RKO (cell line): ENCODE measurements at places on chromosomes 6 and 20.

GRCh38 chr6:311679-312220 lies 19.5 kb downstream of the DUSP22 start:
- no peak for DNase-seq

DNA sequence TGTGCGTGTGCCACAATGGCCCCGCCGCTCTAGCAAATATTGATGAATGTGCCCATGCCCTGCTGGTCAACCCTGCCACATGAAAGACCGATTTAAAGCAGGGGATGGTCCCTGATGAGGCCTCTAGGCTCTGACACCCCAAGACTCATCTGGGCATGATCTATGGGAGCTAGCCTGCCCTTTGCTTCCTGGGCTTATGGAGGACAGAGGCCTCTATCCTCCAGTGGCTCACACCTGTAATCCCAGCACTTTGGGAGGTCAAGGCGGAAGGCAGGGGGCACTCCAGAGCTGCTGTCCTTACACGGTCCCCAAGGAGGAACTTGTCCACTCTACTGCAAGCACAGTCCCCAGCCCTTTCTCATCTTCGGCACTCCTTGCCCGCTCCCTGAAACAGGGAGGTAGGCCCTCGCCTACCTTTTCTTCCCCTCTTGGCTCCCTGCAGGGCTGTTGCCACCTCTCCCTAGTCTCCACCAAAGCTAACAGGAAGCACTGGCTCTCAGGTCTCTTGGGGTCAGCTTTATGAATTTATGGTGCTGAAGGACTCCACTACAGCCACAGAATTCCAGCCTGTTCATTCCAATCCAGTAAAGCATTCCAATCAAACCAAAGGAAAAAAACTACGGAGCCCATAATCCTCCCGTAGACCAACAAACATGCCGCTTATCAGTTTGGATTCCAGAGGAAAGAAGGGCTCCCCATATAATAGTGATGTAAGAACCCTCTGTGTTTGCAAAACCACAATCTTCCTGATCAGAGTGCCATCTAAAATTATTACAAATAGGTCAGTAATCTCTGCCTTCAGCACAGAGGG lies 48.7 kb upstream of the FOXQ1 start:
- no peak for DNase-seq

GRCh38 chr6:157030755-157031154 lies 253.6 kb downstream of the ARID1B start:
- DNase-seq, result no peak

GRCh38 chr6:37624606-37625574 lies 72.8 kb downstream of the MDGA1 start:
- DNase-seq, result no peak

- no peak for DNase-seq
Observed at GRCh38 chr6:166029506-166029905, 138.1 kb downstream of the TBXT start.

- no peak for DNase-seq
Observed at GRCh38 chr6:52333840-52334200, 28.1 kb upstream of the PAQR8 start.

DNA sequence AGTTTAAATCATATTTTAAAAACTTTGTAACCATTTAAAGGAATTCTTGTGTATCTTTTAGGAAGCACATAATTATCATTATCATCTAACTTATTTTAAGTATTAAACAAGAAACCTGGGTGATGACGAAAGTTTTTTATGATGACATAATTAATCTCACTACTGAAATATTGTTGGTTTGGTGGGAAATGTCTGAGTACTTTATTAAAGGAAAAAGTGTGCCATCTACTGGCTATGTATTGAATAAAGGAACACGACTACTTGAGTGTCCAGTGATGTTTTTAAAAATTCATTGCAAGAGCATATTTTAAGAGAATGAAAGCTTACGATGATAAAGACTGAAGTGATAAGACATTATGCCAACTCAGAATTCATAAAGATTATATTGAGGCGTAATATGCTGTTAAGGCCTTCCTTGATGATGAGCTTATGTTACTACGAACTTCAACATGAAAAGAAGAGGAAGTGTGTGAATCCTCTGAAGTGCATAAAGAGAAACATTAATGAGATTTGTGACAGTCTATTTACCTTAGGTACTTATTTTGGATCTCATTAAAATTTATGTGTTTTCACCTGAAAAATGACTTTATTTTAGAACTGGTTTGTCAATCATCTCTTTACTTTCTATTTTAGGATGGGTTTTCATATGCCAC lies 12.0 kb upstream of the TRMT11 start:
- peak; percentile 85 for DNase-seq

DNA sequence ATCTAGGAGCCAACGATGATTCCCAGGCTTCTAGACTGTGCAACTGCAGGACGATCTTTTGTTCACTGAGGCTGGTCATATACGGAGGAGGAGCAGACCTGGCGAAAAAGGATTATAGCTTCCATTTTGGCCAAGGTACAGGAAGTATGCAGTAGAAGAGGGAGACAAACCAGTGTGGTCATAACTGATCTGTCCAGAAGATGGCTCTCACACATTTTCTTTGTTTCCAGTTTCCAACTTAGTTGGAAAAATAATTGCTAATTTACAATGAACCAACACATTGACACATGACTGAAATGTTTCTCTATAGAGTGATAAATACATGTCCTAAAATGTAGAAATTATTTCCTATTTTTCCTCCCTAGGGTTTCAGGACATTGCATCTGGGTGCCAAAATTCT lies 364.1 kb upstream of the BTBD3 start:
- DNase-seq, result peak; percentile 18

GRCh38 chr6:16135066-16135465 lies 6.2 kb downstream of the MYLIP start:
- DNase-seq, result no peak

DNA sequence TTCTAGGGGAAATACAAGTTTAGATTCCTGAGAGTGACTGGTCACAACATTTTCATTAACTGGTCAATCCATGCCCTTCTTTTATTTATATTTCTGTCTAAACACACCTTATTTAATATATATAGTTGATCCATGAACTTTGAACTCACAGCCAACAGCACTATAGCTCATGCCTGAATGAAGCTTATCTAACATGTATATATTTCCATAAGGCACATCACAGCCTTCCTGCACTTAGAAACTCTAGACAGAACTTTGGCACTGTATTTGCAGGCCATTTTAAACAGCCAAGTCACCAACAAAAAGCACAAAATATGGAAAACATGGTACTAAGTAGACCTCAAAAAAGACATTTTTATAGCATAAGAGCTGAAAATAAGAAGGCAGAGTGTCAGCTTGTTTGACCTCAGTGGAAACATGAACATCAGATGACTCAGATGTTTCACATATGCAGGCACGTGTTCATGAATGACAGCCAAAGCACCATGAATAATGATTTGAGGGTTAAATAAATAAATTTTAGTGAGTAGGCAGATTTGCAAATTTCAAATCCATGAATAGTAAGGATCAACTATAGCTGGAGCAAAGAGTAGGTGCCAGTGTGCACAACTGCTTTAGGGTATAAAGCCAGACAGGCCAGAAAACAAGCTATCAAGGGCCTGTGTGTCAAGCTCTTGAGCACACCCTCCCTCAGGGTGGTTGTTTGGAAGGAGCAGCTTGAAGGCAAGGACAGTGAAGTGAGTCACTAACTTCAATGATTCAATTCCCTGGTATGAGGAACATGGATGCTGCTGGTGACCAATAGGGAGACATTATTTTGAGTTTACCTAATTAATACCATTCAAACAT lies 88.9 kb upstream of the NT5E start:
- DNase-seq, result peak; percentile 88

GRCh38 chr20:62238569-62239277 lies 402 bp downstream of the OSBPL2 start:
- peak; percentile 40 for DNase-seq

- DNase-seq, result no peak
Observed at GRCh38 chr6:6518631-6519427, 69.7 kb upstream of the LY86 start.

DNA sequence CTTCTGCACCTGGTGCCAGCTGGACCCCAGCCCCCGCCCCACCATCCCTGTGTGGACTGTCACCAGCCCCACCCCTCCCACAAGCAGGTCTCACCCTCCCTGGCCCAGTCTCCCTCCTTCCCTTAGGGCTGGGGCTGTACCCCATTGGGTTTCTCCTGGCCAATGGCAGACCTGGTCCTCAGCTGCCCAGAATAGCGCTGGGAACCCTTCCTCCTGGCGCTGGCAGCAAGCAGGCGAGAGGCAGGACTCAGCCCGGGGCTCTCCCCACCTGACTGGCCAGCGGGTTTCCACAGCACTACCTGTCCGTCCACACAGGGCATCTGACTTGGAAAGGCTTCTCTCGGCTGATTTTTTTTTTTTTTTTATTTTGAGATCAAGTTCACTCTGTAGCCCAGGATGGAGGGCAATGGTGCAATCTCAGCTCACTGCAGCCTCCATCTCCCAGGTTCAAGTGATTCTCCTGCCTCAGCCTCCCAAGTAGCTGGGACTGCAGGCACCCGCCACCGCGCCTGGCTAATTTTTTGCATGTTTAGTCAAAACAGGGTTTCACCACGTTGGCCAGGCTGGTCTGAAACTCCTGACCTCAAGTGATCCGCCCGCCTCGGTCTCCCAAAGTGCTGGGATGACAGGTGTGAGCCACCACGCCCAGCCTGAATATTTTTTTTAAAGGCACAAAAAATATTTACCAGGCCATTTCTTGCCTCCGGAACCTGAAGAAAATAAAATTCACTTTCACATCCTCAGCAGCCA lies 21.6 kb upstream of the CHRNA4 start:
- no peak for DNase-seq

DNA sequence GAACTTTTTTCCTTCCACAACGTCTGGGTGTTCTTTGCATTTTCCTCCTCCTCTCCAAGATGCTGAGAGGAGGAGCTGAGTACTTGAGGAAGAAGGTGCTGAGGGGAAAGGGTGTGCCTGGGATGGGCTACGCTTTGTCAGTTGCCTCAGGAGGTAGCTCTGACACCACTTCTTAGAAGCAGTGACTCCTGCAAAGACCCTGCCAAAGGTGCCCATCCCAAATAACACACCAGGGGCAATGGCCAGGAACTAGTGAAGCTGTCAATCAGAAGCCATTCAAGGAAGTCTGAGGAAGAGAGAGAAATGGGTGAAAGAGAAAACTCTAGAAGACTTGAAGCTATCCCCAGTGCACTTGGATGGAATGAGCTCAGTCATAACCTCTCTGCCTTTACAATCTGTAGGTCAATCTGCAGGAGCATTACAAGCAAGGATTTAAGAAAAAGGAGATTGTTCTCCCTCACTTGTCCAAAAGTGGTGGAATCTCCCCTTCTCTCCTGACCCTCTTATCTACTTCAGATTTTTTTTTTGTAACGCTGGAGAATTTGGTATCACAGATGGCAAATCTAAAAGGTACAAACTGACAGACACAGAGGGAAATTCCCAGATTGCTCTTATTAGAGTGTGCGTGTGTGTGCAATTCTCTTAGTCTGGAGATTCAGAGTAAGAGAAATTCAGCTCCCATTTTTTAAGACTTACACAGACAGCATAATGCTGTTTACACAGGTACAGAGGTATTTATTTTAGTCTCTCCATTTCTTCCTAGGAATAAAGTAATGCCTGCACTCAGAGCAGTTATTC lies 242.6 kb downstream of the GMPR start:
- no peak for DNase-seq

- no peak for DNase-seq
Observed at GRCh38 chr6:124796464-124796970, 165.7 kb upstream of the RNF217 start.

DNA sequence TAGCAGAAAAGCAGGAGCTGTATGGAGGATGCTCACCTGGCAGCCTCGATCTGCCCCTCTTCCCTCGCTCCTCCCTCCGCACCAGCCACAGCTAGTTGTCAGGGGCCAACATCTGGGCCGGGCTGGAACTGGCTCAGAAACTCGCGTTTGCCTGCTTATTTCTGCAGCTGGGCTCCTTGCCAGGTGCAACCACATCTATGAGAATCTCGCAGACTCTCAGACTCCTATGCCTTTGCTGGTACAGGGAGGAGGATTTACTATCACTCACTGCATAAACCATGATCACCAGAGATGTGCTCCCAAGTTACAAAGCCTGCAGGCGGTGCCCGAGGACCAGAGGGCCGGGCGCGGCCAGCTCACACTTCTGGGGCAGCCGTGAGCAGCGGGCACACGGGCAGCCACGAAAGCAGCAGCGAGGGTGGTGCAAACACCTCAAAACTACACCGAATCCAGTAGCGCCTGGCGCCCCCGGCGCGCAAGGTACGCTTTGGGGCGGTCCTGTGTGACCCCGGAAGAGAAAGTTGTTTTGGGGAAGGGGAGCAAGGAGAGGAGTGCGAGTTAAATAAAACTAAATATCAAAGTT lies 577 bp upstream of the LRRC1 start:
- DNase-seq, result peak; percentile 83

- peak; percentile 46 for DNase-seq
Observed at GRCh38 chr20:57076152-57076652, 190.2 kb downstream of the BMP7 start.

GRCh38 chr6:43368259-43369160 lies 937 bp downstream of the ZNF318 start:
- DNase-seq, result peak; percentile 49

GRCh38 chr6:22357724-22358189 lies 60.9 kb upstream of the PRL start:
- DNase-seq, result no peak

- DNase-seq, result no peak
Observed at GRCh38 chr20:36150847-36151539, 3.5 kb upstream of the EPB41L1 start.

GRCh38 chr6:1864496-1864895 lies 254.8 kb downstream of the FOXC1 start:
- DNase-seq, result no peak

DNA sequence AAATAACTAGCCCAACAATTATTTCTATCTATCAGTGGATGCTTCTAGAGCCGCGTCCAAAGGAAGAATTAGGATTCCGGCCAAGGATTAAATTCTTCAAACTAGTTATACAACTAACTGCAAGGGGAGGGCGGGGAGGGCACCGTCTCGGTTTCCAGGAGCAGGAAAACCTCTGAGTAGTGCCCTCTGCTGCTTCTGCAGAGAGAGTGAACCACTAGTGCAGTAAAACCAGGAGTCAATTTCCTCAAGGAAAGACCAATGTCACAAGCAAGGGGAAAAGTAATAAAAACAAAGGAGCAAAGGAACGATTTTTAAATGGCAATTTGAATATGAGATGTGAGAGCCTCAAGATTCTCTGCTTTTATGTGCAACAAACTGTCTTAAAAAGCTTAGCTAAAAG lies 16.5 kb upstream of the UBE2J1 start:
- peak; percentile 31 for DNase-seq
